Osteocyte (in vitro differentiated cells): ENCODE measurements at places on chromosomes 7 and 10. TPM values are rescaled to one million over a fixed set of nuclear protein-coding genes. Genes with fewer than 3 reads are reported as not detected.

- DNase-seq: no peak
These were observed 20.1 kb upstream of the CYP3A5 start for GRCh38 chr7:99699946-99700345.

DNA sequence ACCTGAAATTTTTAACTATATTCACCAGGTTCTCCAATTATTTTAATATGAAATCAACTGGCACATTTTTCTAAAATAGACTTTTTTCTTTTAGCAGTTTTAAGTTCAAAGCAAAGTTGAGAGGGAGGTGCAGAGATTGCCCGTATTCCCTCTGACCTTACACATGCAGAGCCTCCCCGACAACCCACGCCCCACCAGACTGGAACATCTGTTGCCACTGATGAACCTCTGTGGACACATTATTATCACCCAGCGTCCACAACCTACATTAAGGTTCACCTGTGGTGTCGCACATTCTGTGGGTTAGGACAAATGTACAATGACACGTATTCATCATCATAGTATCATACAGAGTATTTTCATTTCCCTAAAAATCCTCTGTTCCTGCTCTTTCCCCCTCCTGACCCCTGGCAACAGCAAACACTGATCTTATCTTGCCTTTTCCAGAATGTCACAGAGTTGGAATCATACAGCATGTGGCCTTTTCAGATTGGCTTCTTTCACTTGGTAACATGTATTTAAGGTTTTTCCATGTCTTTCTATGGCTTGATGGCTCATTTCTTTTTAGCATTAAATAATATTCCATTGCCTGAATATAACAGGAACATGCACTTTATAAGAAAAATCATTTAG lies 37.1 kb downstream of the COBL start:
- DNase-seq: peak; percentile 38

DNA sequence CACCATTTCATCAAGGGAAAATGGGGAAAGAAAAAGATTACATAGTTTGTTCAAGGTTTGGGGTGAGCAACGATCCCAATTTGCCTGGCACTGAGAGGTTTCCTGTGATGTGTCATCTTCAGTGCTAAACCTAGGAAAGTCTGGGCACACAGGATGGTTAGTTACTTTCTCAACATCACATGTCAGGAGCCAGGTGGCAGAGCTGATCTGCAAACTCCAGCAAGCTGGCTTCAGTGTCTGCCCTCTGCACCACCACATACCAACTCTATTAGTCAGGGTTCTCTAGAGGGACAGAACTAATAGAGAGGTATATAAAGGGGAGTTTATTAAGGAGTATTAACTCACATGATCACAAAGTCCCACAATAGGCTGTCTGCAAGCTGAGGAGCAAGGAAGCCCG lies 11.3 kb downstream of the ADAM12 start:
- DNase-seq: no peak

- DNase-seq: no peak
These were observed 43.9 kb downstream of the PYROXD2 start for GRCh38 chr10:98370831-98371820.

DNA sequence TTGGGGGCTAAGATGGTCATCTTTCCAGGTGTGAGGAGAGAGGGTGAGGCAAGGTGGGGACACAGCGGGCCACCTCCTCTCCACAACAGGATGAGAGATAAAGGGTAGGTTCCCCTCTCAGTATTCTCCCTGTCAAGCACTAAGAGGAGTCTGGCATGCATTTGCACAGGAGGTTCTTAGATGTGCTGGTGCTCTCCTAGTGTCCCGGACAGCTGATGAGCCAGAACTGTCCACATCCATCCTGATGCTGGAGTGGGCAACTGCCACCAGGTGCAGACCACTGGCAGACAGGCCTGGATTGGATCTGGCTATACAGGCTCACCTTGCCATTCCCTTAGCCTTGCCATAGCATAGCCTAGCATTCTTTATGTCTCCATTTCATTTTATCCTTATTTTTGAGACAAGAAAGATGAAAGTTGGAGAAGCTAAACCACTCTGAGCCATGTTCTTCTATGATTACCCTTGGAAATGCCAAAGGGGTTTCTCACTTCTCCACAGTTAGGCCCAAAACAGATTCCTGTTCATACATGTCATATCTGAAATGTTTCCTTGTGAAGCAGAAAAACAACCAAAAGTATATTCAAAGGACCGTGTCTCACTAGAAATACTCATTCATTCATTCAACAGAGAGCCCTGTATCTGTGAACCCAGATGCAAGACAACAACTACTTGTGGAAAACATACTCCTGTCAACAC lies 48.8 kb upstream of the ANTXRL start:
- peak; percentile 38 for DNase-seq

DNA sequence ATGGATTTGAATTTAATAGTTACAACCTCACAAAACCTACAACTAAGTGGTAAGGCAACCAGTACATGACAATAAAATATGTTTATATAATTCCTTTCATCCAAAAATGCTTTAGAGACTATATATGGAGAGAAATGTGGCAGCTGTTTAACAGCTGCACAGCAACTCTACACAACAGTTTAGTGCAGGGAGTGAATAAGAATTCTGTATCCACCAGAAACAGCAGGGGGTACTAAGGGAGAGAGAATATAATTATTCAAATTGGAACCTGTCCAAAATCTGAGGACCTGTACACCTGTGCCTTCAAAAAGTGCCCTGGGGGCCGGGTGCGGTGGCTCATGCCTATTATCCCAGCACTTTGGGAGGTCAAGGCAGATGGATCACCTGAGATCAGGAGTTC lies 49.6 kb downstream of the POLL start:
- DNase-seq: no peak

DNA sequence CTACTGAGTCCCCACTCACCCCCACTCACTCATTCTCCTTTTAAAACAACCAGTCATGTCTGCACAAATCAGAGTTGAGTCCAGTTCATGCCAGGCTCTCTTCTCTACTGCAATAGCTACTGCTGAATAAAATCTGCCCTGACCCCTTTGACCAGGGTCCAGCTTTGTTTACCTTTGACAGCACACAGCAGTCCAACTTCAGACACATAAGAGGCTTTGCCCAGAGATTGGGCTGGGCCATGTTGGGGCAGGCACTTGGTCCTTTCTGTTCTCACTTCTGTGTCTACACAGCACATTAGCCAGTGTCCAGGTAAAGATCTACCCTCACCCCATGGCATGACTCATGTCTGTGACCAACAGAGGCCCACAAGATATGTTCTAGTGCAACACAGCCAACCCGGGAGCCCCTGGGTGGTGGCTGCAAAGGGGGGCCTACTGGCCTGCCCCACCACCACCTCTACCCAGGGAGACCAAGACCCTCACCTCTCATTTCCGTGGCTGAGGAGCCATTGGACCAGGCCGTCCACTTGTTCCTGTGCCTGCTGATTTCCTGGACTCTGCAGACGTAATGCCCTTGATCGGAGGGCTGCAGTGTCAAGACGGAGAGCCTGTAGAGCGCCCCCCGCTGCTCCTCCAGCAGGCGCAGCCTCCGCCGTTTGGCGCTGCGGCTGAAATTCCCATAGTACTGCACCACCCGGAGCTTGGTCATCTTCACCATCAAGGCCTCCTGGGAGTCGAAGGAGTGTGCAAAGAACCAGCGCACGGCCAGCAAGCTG lies 8.0 kb downstream of the VSTM4 start:
- DNase-seq: no peak

DNA sequence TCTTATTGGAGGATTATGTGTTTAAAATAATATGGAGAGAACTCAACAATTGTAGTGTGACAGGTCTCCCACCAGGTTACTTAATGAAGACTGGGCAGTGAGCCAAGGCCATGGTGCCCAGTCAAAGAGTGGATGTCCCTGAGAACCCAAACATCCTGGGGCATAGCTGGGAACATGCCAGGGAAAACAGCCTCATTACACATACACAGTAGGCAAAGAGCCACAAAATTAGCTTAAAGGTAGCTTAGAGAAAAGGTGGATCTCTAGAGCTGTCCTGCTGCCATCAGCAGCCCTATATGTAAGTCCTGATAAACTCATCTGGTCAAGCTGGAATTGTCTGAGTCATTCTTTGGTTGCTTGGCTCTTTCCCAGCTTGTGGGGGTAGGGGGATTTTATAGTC lies 287.8 kb downstream of the PHF14 start:
- no peak for DNase-seq

- DNase-seq: no peak
These were observed 1164.0 kb upstream of the CELF2 start for GRCh38 chr10:9853405-9854355.

Gene SLC39A12
- total RNA-seq: not detected in 2 replicates

Gene CALN1
- not detected in 2 replicates for total RNA-seq

Gene SAMD9
- total RNA-seq: 15.0 and 15.6 TPM in 2 replicates

Gene SLC18A3
- total RNA-seq: 0.32 and 0.34 TPM in 2 replicates

Gene FBXO24
- 0.46 and 0.94 TPM in 2 replicates for total RNA-seq

Gene CPA2
- not detected in 2 replicates for total RNA-seq
